ENCODE measurements at places on chromosomes 3 and 15.

GRCh38 chr15:68592054-68592453 lies 13.3 kb downstream of the CORO2B start:
- no peak for DNase-seq

DNA sequence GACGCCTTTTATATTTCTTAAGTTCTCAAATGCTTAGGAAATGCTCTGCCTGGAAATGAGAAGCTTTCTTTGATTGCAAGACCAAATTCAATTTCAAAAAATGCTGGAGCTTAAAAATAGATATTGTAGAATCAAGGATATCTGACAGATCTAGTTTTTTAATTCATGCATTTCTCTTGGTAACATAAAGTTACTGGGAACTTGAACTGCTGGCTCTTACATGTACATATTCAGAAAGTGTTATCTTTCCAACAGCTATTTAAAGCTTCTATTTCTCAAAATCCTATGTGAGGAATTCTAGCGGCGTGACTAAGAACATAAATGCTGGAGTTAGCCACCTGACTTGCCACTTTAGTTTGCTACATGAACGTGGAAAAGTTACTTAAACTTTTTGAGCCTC lies 109.3 kb downstream of the C3orf38 start:
- DNase-seq: no peak

DNA sequence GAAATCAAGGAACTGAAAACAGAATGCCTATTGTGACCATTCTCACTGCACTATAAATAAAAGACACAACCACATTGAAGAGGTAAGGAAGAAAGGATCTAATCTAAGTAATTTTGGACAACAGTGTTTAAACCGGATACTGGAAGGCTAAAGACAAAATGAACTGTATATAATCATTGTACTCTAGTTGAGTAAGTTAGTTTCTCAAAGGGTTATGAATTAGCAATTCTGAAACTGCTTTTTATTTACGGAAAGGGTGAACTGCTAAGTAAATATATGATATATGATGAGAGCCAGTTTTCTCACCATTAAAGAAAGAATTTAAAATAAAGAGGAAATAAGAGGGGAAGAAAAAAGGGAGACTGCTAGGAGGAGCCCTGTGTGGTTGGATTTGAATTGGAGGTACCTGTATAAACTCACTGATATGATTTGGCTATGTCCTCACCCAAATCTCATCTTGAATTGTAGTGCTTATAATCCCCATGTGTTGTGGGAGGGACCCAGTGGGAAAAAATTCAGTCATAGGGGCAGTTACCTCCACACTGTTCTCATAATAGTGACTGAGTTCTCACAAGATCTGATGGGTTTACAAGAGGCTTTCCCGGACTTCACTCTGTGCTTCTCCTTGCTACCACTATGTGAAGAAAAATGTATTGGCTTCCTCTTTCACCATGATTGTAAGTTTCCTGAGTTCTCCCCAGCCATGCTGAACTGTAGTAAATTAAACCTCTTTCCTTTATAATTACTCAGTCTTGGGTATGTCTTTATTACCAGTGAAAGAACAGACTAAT lies 607.7 kb downstream of the PYDC2 start:
- DNase-seq: no peak

GRCh38 chr3:170270282-170270881 lies 48.2 kb downstream of the PRKCI start:
- no peak for DNase-seq

DNA sequence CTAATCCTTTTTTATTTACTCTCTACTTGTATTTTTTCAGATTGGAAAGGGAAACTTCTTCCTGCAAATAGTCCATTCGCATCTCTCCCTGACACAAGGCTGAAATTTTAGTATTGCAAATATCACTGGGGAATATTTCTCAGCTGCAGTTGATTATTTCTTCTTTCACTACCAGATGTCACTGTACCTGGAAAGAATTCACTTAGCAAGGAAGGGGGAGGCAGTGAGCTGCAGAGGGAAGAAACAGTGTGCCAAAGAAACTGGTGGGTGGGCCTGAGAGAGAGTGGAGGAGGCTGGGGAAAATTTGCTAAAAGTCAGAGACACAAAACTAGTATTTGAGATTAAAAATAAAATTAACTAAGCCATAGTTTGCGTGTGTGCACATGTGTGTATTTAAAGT lies 142.3 kb upstream of the STT3B start:
- DNase-seq: no peak

GRCh38 chr15:68249058-68249713 lies 19.7 kb upstream of the CLN6 start:
- no peak for DNase-seq

- no peak for DNase-seq
Observed at GRCh38 chr3:183392186-183393034, 36.0 kb downstream of the MCF2L2 start.

DNA sequence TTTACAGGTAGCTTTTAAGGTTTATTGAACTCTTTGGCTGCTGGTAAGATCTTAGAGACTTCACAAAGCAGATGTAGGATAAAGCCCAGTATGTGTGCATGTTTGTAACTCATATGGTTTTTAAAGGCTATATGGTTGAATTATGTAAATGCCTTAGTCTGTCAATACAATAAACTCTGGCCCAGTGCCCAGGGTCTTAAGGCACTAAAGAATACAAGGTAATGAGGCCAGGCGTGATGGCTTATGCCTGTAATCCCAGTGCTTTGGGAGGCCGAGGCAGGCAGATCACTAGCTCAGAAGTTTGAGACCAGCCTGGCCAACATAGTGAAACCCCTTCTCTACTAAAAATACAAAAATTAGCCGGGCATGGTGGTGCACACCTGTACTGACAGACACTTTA lies 170.3 kb upstream of the CGNL1 start:
- no peak for DNase-seq

- no peak for DNase-seq
Observed at GRCh38 chr15:27623560-27624305, 475.4 kb downstream of the OCA2 start.

Measured in fibroblast of skin of left quadriceps (primary cell).